Aorta (tissue), 5 donors: ENCODE measurements at places on chromosomes 5 and 9.

- no peak for DNase-seq
Observed at GRCh38 chr5:6774721-6775204, 61.5 kb downstream of the TENT4A start.

DNA sequence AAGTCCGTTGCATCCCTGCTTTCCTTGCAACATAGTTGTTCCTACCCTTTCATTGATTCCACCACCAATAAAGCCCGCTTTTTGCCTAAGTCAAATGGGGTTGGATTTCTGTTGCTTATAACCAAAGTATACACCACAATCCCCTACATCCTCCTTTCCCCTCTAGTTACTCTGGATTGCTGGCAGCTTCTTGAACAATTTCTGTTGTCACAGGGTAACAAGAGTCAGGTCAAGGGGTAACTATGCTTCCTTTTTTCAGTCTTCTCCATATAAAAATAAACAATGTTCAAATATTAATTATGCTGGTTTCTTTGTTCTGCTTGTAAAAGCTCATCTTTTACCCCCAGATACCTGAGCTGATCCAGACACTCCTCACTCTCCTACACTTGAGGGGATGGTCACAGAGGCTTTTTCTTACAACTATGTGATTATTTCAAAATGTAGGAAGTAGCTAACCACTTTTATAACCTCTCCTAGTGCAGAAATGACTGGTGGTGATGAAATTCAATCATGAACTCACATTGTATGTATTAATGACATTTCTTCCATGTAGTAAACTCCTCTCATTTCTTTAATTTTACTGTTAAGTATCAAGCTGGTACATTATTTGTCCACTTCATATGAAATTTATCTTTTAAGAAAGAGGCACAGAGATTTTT is 136.5 kb downstream of the SNX18 start:
- no peak for DNase-seq

DNA sequence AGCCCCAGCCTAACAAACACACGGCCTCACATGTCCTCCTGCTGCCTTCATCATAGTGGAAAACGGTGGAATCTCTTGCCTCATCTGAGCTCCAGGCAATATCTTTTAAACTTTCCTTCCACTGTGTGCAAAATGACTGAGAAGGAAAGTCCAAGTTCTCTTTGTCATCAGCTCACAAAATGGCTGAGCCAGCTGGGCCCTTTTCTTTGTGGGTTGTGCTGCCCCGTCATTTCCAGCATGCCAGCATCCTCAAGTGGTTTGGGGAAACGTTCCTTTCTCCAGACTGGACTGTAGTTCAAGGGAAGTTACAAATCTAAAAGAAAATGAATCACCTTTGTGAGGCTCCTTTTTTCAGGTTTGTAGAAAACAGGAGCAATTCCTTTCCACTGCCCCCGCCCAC is 171.1 kb upstream of the FSTL4 start:
- DNase-seq, result no peak

- DNase-seq, result peak; percentile 90
Observed at GRCh38 chr9:35071814-35072460, 488 bp downstream of the VCP start.

DNA sequence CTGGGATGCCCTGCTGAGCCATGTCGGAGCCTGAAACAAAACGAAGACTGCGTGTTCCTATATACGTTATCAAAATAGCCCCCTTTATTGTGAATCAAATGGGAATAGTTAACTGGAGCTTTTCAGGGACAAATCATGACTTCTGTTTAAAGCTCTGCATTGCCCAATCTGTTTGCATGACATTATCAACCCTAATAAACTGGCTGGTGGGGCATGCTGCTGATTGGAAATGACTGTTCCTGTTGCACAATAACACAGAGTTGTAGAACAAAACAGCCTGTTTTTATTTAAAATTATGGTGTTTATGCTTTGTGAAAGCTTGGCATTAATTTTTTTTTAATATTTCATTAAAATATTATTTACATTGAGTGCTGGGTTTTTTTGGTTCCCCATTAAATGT is 215.5 kb downstream of the TMEM167A start:
- no peak for DNase-seq

GRCh38 chr5:170289764-170290163 is 7.8 kb downstream of the LCP2 start:
- no peak for DNase-seq
